ENCODE measurements at places on chromosomes 7 and 10.

GRCh38 chr10:33092596-33092995 lies 134.6 kb upstream of the ITGB1 start:
- DNase-seq = no peak

DNA sequence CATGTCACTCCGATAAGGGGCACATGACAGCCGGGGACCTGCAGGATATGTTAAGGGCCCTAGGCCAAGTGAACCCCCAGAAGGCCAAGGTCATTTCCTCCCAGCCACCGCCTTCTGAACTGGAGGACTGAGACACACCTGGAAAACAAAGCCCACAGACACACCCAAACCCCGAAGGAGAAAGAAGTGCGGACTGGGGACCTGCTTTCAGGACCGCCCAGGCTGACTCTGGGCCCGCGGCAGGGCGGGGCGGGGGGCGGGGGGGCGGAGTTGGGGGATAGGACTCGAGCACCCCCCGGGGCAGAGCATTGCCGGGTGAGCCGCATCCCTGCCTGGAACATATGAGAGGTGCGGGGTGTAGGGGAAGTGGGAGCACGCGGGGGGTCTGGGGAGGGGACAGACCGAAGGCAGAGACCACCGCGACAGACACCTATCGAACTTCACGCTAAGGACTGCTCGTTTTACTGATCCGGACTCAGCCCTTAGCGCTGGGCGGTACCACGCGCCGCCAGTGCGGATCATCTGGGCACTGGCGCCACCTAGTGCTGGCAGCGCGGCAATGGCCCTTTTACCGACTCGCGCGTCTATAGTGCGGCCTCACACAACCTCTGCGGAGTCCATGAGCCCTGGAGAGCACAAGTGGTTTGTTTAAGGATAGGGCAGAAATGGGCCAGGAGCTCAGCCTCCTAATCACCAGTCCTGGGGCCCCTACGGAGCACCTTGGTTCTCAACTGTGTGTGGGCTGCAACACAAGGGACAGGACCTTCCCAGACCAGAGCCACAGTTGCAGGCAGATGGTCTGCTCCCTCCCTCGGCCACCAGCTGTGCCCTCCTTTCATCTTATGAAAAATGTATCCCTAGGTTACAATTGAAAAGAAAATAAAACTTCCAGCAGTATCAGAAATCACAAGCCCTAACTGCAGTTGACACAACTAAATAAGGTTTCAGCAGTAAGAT lies 157.6 kb downstream of the HERPUD2 start:
- peak; percentile 42 for DNase-seq

GRCh38 chr7:30760514-30761213 lies 8.7 kb downstream of the INMT start:
- no peak for DNase-seq

- no peak for DNase-seq
These were observed 119.5 kb downstream of the GPR158 start for GRCh38 chr10:25294032-25294926.
